Small intestine (tissue), 16 donors: ENCODE measurements at places on chromosomes 13 and 19.
A peak's percentile ranks its signal among the peaks of the same experiment; 100 is the strongest.

- H3K27me3 ChIP-seq = no peaks in the 10 kb centered on the region
- no peak overlapping the region for H3K27ac ChIP-seq
- DNase-seq = no peak
- no peak overlapping the region for H3K4me3 ChIP-seq
Observed at GRCh38 chr13:74662905-74663304, 528.7 kb upstream of the KLF12 start.

GRCh38 chr13:30222254-30222653, 85.1 kb downstream of the KATNAL1 start:
- no peak for DNase-seq
- no peaks in the 10 kb centered on the region for H3K27me3 ChIP-seq
- no peak overlapping the region for H3K4me3 ChIP-seq
- H3K36me3 ChIP-seq = no peaks in the 10 kb centered on the region
- H3K27ac ChIP-seq = no peak overlapping the region

DNA sequence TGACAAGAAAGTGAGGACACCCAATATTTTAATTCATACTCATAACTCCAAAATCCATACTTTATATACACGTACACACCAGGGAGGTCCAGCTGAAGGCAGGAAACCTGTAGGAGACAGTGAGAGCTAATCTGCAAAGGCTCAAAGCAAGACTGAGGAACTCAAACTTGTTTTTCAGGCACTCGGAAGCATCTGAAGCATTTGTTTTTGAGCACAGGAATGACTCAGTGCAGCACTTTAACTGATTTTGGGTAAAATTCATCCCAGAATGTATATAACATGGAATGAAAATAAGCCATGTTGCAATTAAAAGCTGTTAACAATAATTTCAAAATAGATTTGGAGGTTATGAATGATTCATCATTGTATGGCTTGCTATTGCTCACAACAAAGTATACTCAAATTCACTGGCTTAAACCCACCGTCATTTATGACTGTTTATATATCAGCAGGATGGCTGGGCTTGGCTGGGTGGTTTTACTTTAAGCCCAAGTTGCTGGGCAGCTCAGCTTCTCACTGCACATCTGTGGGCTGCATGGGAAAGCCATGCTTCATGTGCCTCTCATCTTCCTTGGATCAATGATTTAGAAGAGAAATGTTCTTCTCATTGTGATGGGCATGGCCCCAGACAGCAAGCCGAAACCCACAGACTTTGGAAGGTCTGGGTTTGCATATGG, 177.0 kb downstream of the RFC3 start:
- no peaks in the 10 kb centered on the region for H3K27me3 ChIP-seq
- no peaks in the 10 kb centered on the region for H3K36me3 ChIP-seq
- H3K4me1 ChIP-seq = no peaks in the 10 kb centered on the region
- DNase-seq = no peak

- no peak overlapping the region for H3K27ac ChIP-seq
- no peak overlapping the region for H3K4me3 ChIP-seq
- peaks cover 8% of the 10 kb centered on the region for H3K36me3 ChIP-seq
- DNase-seq = peak; percentile 64
Observed at GRCh38 chr13:49652355-49653305, 24.3 kb downstream of the ARL11 start.

GRCh38 chr19:13597640-13598039, 91.4 kb upstream of the CACNA1A start:
- H3K4me1 ChIP-seq = no peaks in the 10 kb centered on the region
- no peak overlapping the region for H3K4me3 ChIP-seq
- no peaks in the 10 kb centered on the region for H3K27me3 ChIP-seq
- H3K27ac ChIP-seq = no peak overlapping the region
